H4 (cell line): ENCODE measurements at places on chromosomes 2 and 18.

DNA sequence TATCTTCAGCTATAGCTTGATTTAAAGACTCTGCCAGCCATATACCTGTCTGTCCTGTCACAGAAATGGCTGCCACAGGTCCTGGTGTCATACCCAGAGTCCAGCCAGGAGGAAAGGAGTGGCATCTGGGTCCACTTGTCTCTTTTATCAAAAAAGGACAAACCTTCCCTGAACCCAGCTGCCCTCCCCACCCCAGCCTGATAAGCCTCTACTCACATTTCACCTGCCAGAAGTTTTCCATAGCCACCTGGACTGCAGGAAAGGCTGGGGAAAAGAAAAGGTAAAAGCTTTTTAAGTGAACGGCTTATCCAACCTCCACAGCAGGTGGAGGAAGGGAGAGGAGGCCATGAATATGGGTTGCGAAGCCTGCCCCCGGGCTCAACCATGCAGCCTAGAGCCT lies 32.8 kb downstream of the TMEM163 start:
- no peak for DNase-seq

DNA sequence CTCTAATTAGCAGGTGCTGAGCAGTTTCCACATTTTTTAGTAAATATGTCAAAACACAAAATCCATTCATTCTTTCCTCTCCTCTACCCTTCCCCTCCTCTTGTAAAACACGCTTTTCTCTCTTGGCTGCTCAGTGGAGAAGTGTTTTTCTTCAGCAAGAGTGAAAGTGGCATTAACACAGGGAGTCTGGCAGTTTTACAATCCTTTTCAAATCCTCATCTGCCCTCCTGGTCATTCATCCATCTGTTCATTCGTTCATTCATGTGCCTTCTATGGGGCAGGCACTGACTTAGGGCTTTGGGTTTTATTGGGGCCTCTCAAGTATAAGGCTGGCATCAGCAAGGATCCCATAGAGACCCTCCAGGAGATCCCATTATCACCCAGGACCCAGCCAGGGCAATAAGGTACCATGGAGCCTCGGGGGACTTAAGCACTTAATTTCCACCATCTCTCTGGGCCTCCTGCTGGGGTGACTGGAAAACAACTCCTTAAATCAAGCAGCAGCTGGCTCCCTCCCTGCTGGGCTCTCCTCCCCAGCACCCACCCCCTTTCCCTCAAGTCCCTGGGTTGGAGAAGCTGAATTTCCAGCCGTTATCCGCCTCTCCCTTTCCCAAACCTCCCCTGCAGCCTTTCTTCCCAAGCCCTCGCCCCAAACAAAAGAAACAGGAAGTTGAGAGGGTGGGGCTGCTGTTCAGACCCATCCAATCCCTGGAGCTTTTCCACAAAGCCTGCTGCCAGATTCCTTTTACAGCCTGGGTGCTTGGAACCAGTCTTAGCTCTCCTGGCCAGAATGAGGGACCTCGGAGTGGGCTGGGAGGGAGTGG lies 32.6 kb downstream of the MARCHF4 start:
- DNase-seq: peak; percentile 66

DNA sequence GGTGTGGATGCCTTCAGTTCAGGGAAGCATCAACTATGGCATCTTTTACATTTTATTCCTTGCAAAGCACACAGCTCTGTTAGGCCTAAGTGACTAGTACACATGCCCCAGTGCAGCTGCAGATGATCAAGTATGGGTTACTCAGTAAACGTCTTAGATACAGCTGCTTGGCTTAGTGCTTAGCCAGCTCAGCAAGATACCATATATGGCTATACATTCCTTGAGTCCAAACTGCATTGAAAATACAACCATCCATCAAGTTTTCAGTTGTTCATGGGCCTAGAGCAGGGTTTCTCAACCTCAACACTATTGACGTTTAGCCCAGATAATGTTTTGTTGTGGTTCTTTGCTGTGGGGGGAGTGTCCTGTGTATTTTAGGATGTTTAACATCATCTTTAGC lies 769.9 kb downstream of the TSN start:
- DNase-seq: no peak

DNA sequence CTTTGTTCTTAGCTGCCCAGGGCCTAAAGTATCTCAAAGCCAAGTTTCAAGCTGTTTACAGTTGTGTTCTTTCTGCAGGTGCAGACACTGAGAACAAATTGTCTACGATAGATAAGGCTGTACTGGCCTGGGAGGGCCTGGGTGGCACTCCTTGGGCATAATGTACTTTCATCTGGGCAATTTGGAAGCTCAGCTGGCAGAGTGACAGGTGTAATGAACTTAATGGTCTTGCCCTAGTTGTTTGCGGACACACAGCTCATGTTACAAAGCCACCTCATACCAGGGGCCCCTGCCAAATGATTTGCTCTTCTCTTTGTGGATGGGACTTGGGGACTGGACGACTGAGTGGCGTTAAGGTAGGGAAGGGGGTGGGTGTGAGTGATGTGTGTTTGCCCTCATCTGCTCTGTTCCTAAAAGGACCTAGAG lies 4.3 kb downstream of the LDLRAD4 start:
- peak; percentile 33 for DNase-seq

GRCh38 chr2:12514168-12514567 lies 202.6 kb upstream of the TRIB2 start:
- no peak for DNase-seq

DNA sequence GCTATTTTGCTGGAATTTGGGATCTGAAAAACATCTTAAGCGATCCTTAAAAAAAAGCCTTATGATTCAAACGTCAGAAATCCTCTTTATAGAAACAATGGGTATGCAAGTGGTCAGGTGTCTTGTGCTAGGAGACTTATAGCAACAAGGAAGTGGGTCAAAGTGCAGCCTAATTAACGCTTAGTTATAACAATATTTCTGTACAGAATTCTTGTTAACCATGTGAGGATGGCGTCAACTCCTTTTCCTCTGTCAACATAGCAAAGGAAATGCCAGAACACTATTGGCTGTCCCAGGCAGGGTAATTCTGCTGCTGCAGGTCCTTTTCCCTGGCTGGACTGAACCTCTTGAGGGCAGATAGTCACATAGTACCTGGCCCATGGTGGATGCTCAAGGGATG lies 189.4 kb downstream of the MSH2 start:
- DNase-seq: no peak

- no peak for DNase-seq
These were observed 360.6 kb downstream of the CYRIA start for GRCh38 chr2:16304876-16305590.

DNA sequence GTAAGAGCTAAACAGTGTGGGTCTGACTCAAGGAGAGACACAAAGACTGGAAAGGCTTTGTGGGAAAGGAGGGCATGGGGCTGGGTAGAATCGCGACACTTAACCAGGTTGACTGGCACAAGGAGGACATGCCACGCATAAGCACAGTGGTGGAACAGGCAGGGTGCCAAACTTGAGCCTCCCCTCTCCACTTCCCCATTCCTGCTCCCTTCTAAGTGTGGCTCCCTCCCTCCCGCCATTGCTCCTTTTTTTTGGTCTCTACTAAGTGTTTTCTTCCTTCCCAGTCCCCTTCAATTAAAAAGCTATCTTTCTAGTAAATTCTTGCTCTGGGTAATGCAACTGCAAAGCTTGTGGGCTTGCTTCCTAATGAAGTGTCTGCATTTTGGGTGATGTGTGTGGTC lies 40.3 kb upstream of the ZFP36L2 start:
- no peak for DNase-seq

- DNase-seq: no peak
These were observed 35.0 kb downstream of the TTC32 start for GRCh38 chr2:19866771-19867170.

DNA sequence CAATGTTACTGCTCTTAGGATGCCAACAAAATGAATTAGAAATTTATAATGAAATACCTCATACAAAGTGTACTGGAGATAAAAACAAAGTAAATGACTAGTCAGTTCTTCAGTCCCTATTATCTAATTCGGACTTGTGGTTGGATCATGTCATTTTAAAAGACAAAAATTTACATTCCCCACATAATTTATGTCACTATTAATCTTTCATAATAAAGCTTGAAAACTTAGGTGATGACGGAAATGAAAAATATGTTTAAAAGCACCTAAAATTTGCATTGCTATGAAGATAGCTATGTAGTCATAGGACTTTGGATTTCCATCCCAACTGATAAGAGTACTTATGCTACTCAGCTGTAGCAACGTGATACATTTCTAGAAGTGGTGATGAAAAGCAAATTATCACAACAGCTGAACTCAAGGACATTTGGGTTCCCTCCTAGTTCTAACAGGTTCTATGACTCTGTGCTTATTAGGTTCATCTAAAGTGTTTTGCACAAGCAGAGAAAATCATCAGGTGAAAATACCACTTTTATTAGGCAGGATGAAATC lies 58.4 kb downstream of the LRPPRC start:
- DNase-seq: no peak

GRCh38 chr18:8443505-8443904 lies 165.7 kb upstream of the RAB12 start:
- no peak for DNase-seq

- no peak for DNase-seq
These were observed 107.2 kb downstream of the INHBB start for GRCh38 chr2:120452945-120453634.

DNA sequence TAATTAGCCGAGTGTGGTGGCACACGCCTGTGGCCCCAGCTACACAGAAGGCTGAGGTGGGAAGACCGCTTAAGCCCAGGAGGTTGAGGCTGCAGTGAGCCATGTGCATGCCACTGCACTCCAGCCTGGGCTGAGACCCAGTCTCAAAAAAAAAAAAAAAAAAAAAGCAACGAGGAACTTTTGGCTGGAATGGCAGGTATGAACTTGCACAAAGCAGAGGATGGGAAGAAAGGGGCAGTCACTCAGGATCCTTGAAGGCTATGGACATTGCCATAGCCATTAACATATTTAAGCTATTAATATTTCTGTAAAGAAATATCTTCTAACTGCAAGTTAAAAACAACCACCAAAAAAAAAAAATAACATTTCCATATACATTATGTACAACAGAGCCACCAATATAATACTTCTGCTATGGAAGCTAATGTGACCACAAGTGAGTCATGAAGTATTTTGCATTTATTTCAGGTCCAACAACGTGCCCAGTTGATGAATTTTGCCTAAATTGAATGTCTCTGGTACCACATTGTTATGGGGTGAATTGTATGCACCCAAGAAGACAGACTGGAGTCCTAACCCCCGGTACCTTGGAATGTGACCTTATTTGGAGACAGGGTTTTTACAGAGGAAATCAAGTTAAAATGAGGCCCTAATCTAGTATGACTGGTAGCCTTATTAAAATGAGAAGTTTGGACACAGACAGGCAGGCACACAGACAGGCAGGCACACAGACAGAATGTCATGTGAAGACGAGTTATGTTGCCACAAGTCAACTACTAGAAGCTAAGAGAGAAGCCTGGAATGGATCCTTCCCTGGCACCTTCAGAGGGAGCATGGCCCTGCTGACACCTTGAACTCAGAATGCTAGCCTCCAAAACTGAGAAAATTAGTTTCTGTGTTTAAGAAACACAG lies 102.8 kb downstream of the RBMS1 start:
- DNase-seq: no peak
